Activated T-helper 2 cell treated with anti-CD3 and anti-CD28 coated beads, Interferon-gamma antibody, Interleukin-2, Interleukin-4, amounts not matched to agents 10 μg/mL and 5 μg/mL and 100 μg/mL, durations not matched to agents 14 hours and 24 hours and 36 hours (primary cell): ENCODE measurements at places on chromosomes 16 and 17. TPM values are rescaled to one million over a fixed set of nuclear protein-coding genes. Genes with fewer than 3 reads are reported as not detected.

DNA sequence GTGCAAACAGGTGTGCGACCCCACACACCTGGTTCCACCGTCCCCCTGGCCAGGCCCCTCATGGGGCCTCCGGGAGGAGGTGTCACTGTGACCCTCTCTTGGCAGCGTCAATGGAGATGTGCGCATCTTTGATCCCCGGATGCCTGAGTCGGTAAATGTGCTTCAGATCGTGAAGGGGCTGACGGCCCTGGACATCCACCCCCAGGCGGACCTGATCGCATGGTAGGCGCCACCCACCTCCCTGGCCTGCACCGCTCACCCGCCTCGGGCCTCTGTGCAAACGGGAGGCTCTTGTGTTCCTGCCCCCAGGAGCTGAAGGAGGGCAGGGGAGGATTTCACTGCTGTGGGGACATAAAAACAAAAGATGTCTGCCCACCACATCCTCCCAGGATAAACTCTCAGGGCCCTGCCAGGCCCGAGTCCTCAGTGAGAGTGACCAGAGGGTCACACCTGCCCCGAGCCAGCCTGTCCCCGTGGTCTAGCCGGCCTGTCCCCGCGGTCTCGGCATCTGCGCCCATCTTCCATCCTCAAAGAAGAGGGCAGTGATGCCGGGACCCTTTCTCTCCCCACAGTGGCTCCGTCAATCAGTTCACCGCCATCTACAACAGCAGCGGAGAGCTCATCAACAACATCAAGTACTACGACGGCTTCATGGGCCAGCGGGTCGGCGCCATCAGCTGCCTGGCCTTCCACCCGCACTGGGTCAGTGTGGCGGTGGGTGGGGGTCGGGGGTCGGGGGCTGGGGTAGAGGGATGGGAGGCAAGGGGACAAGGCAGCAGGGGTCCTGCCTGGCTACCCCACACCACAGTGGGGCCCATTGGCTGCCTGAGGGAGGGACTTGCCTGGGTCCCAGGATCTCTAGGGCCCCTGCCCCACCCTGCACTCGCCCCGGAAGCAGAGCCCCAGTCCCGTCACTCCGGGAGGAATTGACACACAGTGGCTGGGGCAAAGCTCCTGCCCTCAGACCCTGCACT lies 29.0 kb upstream of the CHMP6 start:
- DNase-seq, result no peak

GRCh38 chr17:80445007-80445725 lies 30.2 kb downstream of the ENDOV start:
- DNase-seq, result no peak

- DNase-seq, result no peak
These were observed 19.8 kb upstream of the RPH3AL start for GRCh38 chr17:372157-373152.

DNA sequence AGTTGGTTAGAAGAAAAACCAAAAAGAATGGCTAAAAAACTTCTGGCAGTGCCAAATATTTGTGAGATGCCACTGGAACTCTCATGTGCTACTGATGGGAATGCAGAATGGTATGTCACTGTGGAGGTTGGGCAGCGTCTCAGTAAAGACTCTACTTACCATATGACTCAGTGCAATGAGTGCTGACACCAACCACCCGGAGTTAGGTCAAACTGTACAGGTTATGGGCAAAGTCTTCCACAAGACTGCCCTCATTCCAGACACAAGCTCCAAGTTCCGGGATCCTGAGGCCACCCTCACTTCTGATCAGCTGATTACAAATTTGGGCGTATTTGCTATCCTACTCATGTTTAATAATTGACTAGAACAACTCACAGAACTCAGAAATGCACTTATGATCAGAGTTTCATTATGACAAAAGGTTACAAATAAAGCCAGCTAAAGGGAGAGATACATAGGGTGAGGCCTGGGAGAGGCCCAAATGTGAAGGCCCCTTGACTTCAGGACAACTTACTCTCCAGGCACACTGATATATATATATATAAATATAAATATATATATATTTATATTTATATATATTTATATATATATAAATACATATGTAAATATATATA lies 114.9 kb downstream of the TRIM37 start:
- DNase-seq, result no peak

GRCh38 chr16:80923356-80923755 lies 83.3 kb downstream of the CMC2 start:
- DNase-seq, result no peak

DNA sequence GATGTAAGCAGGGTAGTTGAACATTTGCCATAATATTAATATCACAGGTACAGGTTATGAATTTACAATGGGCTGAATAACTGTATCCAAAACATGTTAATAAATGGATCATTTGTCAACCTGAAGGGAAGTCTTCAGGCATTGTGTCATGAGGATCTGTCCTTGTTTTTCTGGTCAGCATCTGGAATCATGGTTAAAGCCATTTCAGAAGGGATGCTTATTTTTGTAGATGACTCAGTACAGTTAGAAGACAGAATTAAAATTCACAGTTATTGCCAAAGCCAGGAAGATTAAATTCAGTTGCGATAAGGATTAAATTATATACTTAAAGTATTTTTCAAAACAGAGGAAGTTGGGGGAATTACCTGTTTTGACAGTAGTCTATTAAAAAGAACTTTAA lies 8.0 kb downstream of the PSMD11 start:
- no peak for DNase-seq

- DNase-seq, result no peak
These were observed 74.6 kb upstream of the IRX6 start for GRCh38 chr16:55249361-55249760.

DNA sequence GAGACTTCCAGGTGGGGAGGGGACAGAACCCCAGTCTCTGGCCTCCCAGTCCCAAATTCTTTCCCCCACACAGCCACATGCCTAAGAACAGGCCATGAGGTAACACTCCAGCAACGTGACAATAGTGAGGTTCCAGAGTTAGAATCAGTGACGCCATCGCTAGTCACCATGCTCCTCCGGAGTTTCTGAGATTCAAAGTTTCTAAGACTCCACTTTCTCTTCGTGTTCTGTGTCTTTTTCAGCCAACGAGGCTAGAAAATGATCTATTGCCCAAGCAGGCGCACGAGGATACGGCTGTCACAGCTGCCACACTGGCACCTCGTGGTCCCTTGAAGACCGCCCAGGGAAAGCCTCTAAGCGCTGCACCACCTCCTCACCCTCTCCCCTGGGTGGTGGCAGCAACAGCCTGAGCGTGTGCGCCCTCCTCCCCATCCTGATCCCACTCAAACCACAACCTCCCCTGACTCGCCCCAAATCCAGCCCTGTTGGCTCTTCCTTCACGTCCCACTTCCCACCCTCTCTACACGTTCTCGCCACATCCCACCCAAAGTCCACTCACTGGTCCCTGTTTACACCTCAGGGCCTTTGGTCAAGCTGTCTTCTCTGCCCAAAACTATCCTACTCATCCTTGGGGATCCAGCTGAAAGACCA lies 1.0 kb downstream of the MCRIP1 start:
- DNase-seq, result peak; percentile 45

DNA sequence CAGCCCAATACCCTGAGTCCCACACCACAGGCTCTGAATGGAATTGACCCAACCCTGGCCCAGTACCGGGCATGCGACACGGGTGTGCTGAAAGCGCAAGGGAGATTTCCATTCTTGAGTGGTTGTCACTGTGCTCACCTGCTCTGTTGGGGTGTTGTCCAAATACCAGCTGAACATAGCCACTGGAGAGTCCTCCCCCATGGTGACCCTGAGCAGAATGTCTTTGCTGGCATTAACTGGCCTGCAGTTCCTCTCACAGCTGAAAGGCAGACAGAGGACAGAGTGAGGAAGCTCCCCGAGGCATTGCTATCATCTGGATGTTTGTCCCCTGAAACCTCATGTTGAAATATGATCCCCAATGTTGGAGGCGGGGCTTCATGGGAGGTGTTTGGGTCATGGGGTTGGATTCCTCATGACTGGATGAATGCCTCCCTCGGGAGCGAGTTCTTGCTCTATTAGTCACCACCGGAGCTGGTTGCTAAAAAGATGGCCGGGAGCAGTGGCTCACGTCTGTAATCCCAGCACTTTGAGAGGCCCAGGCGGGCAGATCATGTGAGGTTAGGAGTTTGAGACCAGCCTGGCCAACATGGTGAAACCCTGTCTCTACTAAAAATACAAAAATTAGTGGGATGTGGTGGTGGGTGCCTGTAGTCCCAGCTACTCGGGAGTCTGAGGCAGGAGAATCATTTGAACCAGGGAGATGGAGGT lies 57.3 kb upstream of the BCO1 start:
- DNase-seq, result no peak

DNA sequence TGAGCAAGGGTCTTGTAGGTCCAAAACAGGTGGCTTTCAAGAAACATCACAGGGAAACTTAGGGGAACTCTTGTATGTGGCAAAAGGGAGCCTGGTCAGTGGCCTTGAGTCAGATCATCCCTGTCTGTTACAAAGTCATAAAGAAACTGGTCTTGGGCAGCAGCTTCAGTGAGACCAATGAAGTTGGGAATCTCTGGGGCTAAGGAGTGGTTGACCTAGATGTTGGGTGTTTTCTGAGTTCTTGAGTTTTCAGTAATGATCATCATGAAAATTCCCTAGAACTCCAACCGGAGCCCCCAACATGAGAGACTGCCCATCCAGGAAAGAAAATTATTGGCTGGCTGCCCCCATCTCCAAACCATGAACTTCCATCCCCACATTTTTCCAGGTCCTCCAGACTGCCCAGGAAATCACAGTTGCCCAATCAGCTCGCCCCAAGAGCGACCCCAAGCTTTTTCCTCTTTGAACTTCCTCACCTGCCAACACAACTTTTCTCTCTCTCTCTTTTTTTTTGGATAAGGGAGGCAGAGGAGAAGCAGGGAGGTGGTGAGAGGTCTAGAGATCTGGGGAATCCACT lies 3.9 kb downstream of the CCR7 start:
- DNase-seq, result no peak

- DNase-seq, result no peak
These were observed 196.7 kb downstream of the CDH11 start for GRCh38 chr16:64925166-64925565.

- no peak for DNase-seq
These were observed 48.7 kb downstream of the GPRC5B start for GRCh38 chr16:19835968-19836421.

DNA sequence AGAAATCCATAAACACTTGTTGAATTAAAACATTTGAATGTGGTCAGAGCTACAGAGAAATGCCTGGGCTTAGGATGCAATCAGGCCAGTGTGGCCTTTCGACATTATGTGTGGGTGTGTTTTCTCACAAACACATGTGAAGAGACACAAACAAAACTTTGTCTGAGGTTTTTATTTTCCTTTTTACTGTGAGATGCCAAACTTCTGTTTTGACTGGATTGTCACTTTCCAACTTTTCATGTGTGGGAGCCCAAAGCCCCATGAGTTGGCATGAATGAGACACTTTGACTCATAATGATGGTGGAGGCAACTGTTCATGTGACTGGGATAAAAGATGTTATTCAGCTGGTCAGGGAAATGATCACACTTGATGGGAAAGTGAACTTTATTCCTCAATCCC lies 71.9 kb upstream of the GAS7 start:
- DNase-seq, result no peak

GRCh38 chr17:1060991-1061390 lies 64.1 kb downstream of the TIMM22 start:
- DNase-seq, result no peak

DNA sequence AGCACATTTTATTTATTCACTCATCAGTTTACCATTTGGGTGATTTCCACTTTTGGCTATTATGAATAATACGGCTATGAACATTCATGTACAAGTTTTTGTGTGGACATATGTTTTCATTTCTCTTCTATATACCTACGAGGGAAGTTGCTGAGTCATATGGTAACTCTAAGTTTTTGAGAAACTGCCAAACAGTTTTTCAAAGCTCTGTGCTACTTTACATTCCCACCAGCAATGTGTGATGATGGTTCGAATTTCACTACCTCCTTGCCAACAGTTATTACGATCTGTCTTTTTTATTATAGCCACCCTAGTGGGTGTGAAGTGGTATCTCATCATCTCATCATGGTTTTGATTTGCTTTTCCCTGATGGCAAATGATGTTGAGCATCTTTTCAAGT lies 63.7 kb upstream of the MRTFB start:
- no peak for DNase-seq

DNA sequence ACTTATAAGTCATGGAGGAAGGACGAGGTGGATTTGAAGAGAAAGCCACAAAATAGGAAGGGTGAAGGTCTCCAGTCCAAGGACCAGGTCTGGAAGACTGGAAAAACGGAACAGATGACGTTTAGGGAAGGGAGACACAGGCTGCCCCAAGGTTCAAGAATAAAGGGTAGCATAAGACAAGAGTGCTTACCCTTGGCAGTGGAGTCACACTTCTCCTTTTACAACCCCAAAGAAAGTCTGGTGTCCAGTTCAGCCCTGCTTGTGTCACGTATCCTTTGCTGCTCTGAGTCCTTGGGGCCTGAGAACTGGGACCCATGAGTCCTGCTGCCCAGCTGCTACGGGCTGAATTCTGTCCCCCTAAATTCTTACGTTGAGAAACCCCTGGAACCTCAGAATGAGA lies 13.0 kb upstream of the GGA2 start:
- no peak for DNase-seq

DNA sequence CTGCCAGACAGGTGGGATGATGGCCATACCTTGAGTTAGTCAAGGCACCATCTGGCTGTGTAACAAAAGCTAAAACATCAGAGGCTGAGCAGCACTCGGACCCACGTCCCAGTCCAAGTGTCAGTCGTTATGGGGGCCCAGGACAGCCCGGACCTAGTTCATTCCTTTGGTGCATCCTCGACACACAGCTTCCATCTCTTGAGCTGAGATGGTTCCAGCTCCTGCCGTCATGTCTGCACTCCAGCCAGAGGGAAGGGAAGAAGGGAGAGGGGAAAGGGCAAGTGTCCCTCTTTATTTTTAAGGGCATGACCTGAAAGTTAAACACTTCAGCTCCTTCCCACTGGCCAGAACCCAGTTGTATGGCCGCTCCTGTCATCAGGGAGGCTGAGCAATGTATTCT lies 218.0 kb downstream of the SEC14L1 start:
- no peak for DNase-seq

GRCh38 chr17:6780001-6780400 lies 4.0 kb downstream of the FBXO39 start:
- no peak for DNase-seq

GRCh38 chr17:81126281-81127132 lies 38.8 kb upstream of the PVALEF start:
- DNase-seq, result no peak

- peak; percentile 48 for DNase-seq
These were observed 702 bp downstream of the TENT4B start for GRCh38 chr16:50153596-50154419.

GRCh38 chr17:56598466-56598865 lies 5.0 kb downstream of the NOG start:
- no peak for DNase-seq

GRCh38 chr16:77288222-77288621 lies 89.0 kb downstream of the SYCE1L start:
- DNase-seq, result no peak

SRCIN1 gene
- 0.14 and 0.16 TPM in 2 replicates for total RNA-seq

KRTAP4-1 gene
- total RNA-seq, result not detected in 2 replicates

ASPHD1 gene
- 2.1 and 2.2 TPM in 2 replicates for total RNA-seq

AKAP1 gene
- total RNA-seq, result 38.7 and 45.0 TPM in 2 replicates

ABCC6 gene
- total RNA-seq, result not detected in 2 replicates

KCNAB3 gene
- total RNA-seq, result 9.9 and 11.3 TPM in 2 replicates

CA5A gene
- not detected in 2 replicates for total RNA-seq

PRSS22 gene
- total RNA-seq, result not detected in 2 replicates

TP53TG3F gene
- not detected in 2 replicates for total RNA-seq

HOXB6 gene
- 0.52 and 0.62 TPM in 2 replicates for total RNA-seq

CCL18 gene
- not detected in 2 replicates for total RNA-seq
